ENCODE measurements at places on chromosomes 1 and 21.
A peak's percentile ranks its signal among the peaks of the same experiment; 100 is the strongest.

- DNase-seq: no peak
Measured at GRCh38 chr1:103948526-103948925, 198.8 kb downstream of the AMY1C start.

GRCh38 chr1:16095447-16095846, 22.0 kb upstream of the FAM131C start:
- DNase-seq: no peak

DNA sequence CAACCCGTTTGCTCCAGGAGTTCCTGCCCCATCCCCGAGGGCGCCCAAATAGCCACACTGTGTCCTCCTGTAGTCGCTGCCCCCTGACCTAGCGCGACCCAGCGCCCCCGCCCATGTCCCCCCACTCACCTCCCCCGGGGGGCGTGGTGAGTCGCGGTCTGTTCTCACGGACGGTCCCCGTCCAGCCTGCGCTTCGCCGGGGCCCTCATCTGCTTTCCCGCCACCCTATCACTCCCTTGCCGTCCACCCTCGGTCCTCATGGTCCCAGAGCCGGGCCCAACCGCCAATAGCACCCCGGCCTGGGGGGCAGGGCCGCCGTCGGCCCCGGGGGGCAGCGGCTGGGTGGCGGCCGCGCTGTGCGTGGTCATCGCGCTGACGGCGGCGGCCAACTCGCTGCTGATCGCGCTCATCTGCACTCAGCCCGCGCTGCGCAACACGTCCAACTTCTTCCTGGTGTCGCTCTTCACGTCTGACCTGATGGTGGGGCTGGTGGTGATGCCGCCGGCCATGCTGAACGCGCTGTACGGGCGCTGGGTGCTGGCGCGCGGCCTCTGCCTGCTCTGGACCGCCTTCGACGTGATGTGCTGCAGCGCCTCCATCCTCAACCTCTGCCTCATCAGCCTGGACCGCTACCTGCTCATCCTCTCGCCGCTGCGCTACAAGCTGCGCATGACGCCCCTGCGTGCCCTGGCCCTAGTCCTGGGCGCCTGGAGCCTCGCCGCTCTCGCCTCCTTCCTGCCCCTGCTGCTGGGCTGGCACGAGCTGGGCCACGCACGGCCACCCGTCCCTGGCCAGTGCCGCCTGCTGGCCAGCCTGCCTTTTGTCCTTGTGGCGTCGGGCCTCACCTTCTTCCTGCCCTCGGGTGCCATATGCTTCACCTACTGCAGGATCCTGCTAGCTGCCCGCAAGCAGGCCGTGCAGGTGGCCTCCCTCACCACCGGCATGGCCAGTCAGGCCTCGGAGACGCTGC, 1.1 kb downstream of the HTR6 start:
- DNase-seq: no peak

GRCh38 chr1:212967801-212968200, 17.5 kb downstream of the VASH2 start:
- no peak for DNase-seq

- DNase-seq: peak; percentile 28
Measured at GRCh38 chr1:155834296-155834926, 22.6 kb downstream of the GON4L start.

DNA sequence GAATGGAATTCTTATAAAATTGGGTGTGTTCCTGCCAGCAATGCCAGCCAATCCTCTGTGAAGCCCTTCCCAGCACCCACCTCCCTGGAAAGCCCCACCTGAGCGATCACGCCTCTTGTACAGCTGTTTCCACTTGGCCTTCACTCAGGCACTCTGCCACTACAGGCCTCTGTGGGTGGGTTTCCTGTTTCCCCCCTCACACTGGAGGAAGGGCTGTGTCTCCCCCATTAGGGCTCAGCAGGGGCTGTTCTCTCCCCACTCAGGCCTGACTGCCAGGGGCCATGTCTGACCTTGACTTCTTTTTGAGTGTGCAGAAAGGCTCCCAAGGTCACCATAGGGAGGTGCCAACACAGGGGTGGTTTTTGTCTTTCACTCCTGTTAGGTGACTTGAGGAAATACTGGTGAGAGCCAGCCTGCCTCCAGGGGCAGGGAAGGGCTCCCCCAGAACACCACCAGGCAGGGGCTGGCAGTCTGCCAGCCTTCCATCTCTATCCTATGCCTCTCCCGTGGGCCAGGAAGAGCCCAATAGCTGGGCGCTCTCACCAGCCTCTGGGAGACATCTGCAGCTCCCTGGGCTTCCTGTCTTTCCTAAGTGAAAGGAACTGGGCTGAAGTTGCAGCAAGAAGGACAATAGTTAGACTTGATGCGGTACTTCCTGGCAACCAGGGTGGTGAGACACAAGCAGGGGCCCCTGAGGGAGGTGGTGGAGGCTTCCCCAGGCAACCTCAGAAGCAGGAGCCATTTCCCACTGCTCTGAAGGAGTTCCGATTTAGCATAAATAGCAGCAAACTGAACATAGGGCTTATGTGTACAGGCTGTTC, 49.1 kb downstream of the ELK4 start:
- no peak for DNase-seq

DNA sequence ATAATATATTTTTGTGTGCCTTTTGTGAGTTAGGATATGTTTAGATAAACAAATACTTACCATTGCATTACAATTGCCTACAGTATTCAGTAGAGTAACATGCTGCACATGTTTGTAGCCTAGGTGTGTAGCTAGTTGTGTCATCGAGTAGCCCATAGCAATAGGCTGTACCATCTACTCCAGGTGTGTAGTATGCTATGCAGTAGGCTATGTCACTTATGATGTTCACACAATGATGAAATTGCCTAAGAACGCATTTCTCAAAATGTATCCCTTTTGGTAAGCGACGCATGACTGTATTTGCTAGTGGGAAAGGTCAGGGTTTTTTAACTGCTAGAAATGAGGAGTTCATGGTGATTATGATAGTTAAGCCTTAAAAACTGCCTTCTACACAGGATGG, 30.0 kb upstream of the B3GALT5 start:
- no peak for DNase-seq

GRCh38 chr1:60049188-60049587, 24.4 kb downstream of the C1orf87 start:
- DNase-seq: no peak

GRCh38 chr1:18693256-18694098, 62.8 kb downstream of the PAX7 start:
- no peak for DNase-seq

- no peak for DNase-seq
Measured at GRCh38 chr1:58431901-58432620, 114.5 kb downstream of the OMA1 start.

GRCh38 chr1:243980471-243980870, 70.6 kb upstream of the ZBTB18 start:
- no peak for DNase-seq

- DNase-seq: peak; percentile 98
Measured at GRCh38 chr1:110003747-110004428, 19.3 kb downstream of the AHCYL1 start.

DNA sequence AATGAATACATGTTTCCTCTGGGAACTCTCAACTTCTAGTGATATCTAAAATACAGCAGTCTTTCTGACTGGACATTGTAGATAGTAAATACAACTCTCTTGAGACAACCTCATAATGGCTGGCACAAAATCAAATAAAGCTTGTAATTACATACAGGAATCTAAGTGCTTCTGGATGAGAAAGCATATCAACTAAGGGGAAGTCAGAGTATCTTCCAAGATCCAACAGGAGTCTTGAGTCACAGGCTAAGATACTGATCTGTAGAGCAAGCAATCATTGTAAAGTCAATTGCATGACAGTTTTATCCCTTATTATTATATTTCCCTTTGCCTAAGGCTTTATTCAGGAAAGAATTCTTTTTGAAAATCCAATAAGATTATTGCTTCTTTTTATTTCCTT, 249.9 kb downstream of the LRRIQ3 start:
- DNase-seq: no peak

DNA sequence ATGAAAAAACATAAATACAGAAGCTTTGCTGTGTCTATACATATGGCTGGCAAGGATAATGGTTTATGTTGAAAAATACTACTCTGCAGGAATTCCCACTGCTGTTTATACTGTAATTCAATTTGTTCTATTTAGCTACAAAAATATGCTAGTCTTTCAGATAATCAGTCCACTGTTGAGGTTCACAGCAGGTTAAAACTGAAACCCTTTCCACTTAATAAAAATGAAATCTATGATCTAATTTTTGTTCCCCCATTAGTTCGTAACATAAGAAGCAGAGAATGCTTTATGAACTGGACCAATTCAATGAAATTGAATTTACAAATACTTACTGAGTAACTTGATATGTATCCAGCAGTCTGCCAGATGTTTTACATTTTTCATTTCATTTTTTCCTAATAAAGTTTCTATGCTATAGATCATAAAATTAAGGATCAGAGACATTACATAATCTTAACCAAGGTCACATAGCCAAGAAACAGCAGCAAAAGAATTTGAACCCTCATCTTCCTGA, 360.1 kb upstream of the BEND5 start:
- no peak for DNase-seq

DNA sequence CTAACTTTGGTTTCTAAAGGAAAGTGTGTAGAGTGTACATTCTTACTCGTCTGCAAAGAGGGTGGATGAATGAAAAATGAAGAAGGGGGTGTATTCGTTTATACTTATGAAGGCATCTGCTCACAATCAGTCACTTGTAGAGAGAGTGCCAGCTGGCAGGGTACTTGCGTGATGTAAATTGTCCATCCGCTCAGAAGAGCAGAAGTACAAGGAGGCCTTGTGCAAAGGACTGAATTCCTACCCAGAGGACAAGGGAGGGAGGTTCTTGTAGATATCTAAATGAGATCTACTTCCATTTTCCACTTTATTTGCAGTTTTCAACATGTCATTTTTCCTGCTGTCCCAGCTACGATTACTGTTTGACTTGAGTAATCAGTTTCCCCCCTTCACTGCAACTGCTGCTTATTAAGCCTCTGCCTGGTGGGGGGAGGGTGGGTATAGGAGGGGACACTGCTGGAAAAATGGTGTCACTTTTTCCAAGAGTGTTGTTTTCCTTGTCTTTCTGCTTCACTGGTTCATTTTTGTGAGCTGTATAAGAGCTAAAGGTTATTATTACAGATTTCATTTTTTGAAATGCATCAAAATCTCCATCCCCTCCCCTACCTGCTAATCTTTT, 67.3 kb downstream of the LAMC1 start:
- DNase-seq: no peak

- DNase-seq: no peak
Measured at GRCh38 chr1:205578780-205579571, 52.8 kb downstream of the ELK4 start.

GRCh38 chr1:220307607-220308006, 35.4 kb upstream of the RAB3GAP2 start:
- DNase-seq: no peak

- no peak for DNase-seq
Measured at GRCh38 chr1:165376811-165377311, 20.3 kb upstream of the LMX1A start.

GRCh38 chr1:89615676-89616598, 17.0 kb upstream of the LRRC8C start:
- DNase-seq: no peak

DNA sequence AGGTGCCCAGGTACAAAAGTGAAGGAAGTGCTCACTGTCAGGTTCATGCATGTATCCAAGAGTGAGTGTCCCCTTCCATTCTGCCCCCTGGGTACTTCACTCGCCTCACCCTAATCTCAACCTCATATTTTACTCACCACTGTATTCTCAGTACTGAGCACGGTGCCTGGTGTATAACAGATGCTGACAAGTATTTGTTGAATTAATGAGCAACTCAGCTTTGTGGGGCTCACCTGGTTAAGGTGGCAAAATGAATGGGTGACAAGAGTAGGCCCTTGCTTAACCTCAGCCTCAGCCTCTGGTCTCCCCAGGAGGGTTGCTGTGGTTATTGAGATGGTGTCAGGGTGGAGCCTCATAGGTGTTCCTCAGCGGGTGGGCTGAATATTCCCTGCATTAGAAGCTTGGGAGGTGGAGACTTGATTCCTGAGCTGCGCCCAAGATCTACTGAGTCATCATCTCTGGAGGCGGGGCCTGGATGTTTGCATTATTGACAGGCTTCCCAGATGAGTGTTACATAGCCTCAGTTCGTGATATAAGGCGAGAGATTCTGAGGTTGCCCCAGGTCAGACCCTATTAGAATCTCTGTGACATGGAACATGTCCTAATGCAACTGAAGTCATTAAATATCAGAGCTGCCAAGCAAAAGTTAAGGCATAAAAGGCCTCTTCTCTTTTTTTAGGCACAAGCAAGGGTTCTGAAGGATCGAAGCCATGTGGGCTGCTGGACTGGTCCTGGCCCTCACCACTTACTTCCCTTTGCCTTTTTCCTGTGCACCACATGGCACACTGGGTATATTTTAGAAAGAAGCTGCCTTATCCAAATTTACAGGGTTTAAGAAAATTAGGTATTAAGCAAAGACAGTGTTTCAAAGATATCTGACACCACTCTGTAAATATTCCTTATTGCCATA, 39.2 kb downstream of the SYT6 start:
- no peak for DNase-seq

DNA sequence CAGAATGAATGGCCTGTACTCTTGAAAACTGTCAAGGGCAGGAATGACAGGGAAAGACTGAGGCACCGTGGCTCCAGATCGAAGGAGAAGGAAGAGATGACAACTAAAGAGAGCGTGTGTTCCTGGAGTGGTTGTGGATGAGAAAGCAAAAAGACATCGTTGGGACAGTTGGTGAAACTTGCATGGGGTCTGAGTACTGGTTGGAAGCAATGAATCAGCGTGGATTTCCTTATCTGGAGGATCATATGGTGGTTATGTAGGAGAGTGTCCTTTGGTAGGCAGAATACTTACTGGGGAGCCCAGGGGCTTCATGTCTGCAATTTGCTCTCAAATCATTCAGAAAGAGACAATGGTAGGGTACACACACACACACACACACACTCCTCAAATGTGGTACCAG, 13.9 kb downstream of the LEMD1 start:
- DNase-seq: no peak

DNA sequence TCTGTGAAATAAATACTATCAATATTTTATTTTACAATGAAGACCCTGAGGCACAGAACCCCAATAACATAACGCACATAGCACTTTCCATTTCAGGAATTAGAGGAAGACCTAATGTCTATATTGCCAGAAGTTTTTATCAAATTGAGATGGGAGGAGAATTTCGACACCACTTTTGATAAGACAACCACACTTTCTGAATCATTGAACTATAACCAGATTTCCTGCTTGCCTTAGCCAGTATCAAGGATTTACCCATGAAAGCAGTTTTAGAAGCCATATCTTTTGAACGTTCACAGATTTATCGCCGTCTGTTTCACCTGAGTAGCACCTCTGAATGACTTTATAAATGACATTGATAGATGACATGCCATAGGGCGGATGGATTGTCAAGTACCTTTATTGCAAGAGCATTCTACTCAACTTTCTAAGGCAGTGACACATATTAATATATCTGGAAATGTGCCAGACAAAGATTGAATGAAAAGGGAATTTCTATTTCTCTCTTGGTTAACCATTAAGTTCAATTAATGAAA, 768.4 kb downstream of the LTN1 start:
- DNase-seq: no peak

Data from BJ (cell line).